Lower leg skin (tissue), 4 donors: ENCODE measurements at places on chromosomes 4 and X. TPM values are rescaled to one million over a fixed set of nuclear protein-coding genes. Genes with fewer than 3 reads are reported as not detected.

PHKA1 gene
- 0.76 TPM for total RNA-seq

GLRA2 gene
- total RNA-seq: not detected

GPC4 gene
- 3.9 TPM for total RNA-seq

DCAF4L1 gene
- 0.06 TPM for total RNA-seq

TMPRSS11D gene
- total RNA-seq: not detected

MAGEB17 gene
- total RNA-seq: not detected
